ENCODE measurements at places on chromosomes 6 and 20.

DNA sequence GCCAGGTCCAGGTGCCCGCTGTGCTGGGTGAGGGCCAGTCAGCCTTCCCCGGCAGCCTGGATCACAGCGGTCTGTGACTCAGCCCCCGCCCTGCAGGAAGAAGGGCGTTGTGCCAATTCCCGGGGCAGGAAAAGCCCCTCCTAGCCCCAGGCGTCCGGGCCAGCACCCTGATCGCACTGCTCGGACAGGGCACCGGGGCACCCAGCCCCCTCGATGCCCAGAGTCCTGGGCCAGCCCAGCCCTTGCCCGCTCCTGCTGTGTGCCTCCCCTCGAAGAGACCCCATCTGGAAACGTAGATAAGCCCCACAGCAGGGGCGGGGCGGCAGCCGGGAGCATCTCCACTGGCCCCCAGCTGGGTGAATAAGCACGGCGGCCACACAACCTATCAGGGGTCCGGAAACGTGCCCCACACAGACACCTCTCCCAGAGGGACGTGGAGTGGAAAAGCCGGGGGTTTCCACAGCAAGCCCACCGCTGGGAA is 9.9 kb downstream of the LAMA5 start:
- no peak for DNase-seq

- no peak for DNase-seq
Measured at GRCh38 chr6:126268092-126268491, 71.8 kb upstream of the CENPW start.

GRCh38 chr6:110338820-110339470 is 19.2 kb downstream of the METTL24 start:
- DNase-seq, result no peak

- DNase-seq, result no peak
Measured at GRCh38 chr6:89313006-89313405, 2.1 kb downstream of the GABRR2 start.

DNA sequence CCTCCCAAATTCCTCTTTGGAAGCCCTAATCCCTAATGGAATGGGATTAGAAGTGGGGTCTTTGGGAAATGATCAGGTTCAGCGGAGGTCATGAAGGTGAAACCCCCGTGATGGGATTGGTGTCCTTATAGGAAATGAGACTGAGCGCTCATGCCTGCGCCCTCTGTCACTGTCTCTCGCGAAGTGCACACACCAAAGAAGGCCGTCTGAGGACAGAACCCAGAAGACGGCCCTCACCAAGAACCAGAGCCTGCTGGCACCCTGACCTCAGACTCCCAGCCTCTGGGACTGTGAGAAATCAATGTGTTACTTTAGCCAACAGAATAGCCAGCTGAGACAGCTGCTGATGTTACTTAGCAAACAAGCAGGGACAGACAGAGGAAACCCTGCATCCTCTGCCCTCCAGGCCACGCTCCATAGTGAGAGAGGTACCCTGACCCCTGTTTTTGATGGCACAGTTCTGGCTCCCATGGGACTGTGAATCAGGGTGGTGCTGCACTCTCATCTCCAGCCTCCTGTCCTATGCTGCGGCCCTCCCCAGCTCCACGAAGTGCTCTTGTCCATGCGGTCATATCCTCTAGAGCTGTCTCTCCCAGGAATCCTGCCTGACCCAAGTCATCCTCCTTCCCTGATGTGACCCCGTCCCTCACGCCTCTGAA is 369.3 kb downstream of the ZFAND3 start:
- no peak for DNase-seq

DNA sequence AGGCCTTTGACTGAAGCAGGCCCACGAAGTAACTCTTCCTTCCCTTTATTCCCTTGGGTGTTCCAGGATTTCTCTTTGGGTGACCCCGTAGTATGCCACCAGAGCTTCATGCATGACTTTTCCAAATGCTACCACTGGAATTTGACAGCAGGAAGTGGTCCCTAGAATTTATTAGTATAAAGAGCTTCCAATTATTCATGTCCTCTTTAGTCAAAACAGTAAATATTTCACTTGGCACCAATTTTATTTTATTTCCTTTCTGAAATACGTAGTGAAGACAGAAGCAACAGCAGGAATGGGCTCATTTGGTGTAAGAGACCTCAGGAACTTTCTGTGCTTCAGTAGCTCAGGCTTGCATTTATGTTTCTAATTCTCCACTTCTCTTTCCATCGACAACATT is 151.3 kb downstream of the LCA5 start:
- no peak for DNase-seq
